ENCODE measurements at places on chromosomes 4 and X. TPM values are rescaled to one million over a fixed set of nuclear protein-coding genes. Genes with fewer than 3 reads are reported as not detected.

Gene SMR3B
- total RNA-seq = not detected

Gene PRKG2
- total RNA-seq = under 0.01 TPM

Gene LETM1
- 103 TPM for total RNA-seq

Gene ZMAT1
- 0.97 TPM for total RNA-seq

Gene ZIC3
- total RNA-seq = not detected

Gene PCSK1N
- total RNA-seq = not detected

Gene MAGEB2
- not detected for total RNA-seq

Gene MAGEA1
- total RNA-seq = not detected

Gene RBM46
- total RNA-seq = not detected

Gene ING2
- total RNA-seq = 8.4 TPM

Gene GAGE1
- not detected for total RNA-seq

Gene FHIP1A
- under 0.01 TPM for total RNA-seq

Gene SPACA5
- not detected for total RNA-seq

Gene CLDN24
- total RNA-seq = not detected

Gene WDFY3
- 78.0 TPM for total RNA-seq

Gene CT45A3
- not detected for total RNA-seq

Gene FOXO4
- 3.6 TPM for total RNA-seq

Gene SPANXN4
- not detected for total RNA-seq

Gene TAF7L
- 1.6 TPM for total RNA-seq

Gene HDX
- total RNA-seq = 4.2 TPM

Gene MAP7D2
- total RNA-seq = 0.15 TPM

Gene IQCM
- total RNA-seq = not detected

Gene CTAG2
- not detected for total RNA-seq

Gene YIPF7
- not detected for total RNA-seq
